GOT3 (cell line): ENCODE measurements at places on chromosomes 2 and 18.

DNA sequence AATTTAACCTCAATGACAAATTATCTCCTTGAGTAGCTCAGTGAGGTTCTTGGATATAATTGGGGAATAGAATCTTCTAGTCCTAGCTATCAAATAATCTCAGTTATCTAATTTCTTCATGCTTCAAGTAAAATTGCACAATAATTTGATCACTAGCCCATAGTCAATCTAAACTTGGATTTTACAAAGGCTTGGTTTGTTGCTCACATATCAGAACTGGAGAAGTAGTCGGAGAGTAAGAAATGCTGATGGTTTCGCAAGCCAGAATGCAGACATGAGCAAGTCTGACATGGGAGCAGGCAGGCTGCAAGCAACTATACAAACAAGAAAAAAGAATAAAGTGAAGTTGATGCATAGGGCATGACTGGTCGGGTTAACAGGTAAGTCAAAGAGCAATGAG, 11.7 kb upstream of the PDE11A start:
- DNase-seq: no peak

GRCh38 chr2:188349019-188349418, 57.3 kb downstream of the GULP1 start:
- no peak for DNase-seq

- no peak for DNase-seq
Observed at GRCh38 chr2:229852565-229852964, 69.2 kb downstream of the TRIP12 start.

GRCh38 chr2:535222-535621, 142.0 kb downstream of the TMEM18 start:
- DNase-seq: no peak

DNA sequence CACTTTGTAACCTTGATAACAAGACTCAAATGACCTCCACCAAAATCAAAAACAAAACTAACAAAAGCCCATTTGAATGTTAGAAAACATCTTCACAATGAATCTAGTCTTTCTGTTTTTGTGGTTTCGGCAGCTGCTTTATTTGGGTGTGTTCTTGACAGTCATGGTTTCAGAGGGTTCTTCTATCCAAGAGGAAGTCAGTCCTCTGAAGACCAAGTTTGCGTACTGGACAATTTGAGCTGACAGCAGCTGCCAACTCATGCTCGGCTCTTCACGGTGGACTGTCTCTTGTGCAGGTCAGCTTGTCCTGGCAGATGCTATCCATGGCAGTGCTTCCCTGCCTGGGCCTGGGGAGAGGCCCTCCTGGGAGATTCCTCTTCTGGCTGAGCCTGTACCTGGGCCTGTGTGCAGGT, 91.0 kb downstream of the TMEM17 start:
- DNase-seq: no peak

- DNase-seq: no peak
Observed at GRCh38 chr18:31942291-31942998, 483 bp downstream of the TRAPPC8 start.

GRCh38 chr2:69685321-69686048, 41.9 kb upstream of the AAK1 start:
- no peak for DNase-seq

GRCh38 chr2:101770726-101771125, 73.2 kb downstream of the MAP4K4 start:
- DNase-seq: no peak

- DNase-seq: no peak
Observed at GRCh38 chr18:60259052-60259681, 113.4 kb downstream of the MC4R start.
